ENCODE measurements at places on chromosomes 7 and 10.

DNA sequence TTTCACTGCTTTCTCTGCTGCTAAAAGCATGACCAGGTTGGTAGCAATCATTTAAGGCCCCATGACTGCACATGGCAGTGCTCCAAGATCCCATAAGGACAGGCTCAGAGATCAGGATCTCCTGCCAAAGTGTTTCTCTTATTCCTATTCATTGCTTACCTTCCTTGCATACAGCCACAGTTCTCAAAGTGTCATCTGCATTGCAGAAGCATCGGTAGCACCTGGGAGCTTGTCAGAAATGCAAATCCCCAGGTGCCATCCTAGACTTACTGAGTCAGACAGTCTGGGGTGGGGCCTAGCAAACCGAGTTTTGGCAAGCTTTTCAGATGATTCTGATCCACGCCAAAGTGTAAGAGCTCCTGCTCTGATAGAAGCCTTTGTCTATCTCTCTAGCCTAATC, 489.0 kb upstream of the AUTS2 start:
- DNase-seq = no peak

GRCh38 chr10:14062528-14063260, 268.0 kb downstream of the FRMD4A start:
- DNase-seq = no peak

DNA sequence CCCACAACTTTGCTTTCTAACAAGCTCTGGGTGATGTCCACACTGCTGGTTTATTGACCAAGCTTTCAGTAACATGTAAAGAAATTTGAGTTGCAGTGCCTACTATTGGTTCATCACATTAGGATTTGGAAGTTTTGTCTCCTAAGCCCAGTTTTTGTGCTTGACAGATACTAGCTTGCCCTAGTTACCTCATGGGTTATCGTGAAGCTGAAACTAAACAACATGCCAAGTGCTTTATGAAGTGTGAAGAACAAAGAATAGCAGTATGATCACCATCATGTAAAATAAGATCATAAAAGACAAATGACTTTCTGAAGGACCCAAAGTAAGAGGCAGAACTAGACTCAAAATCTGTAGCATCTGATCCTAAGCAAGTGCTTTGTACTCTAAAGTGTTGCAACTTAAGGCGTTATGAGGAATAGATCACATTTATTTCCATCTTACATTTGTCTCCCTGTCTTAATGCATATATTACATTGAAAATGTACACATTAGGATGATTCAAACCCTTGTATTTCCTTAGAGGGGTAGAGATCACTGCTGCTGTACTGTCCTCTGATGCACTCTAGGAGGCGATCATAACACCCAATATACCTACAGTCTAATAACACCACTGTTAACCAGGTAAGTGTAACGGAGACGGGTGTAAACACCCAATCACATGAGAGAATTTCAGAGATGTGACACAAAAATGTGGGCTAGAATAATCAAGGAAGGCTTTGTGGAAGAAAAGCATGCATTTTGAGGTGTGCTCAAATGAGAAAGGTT, 71.3 kb downstream of the NRCAM start:
- DNase-seq = no peak

DNA sequence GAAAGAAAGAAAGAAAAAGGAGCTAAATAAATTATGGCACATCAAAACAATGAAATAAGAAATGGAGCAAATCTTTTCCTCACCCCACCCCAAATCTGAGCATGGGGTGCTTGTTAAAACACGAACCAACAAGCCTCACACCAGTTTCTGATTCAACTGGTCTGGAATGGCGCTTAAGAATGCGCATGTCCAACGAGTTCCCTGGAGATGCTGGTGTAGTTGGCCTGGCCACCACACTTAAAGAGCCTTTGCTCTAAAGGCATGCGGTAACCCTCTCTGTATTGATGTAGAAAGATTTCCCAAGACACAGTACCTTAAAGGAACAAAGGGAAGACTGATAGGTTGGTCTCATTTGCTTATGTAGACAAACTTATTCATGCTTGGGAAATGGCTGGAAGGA, 49.1 kb upstream of the STEAP1B start:
- no peak for DNase-seq

- DNase-seq = no peak
These were observed at the start of gene NANOS1 for GRCh38 chr10:119029613-119030420. NANOS1 (plus strand) TSS chr10:119029714; CDS start chr10:119029802, 88 bp downstream.

DNA sequence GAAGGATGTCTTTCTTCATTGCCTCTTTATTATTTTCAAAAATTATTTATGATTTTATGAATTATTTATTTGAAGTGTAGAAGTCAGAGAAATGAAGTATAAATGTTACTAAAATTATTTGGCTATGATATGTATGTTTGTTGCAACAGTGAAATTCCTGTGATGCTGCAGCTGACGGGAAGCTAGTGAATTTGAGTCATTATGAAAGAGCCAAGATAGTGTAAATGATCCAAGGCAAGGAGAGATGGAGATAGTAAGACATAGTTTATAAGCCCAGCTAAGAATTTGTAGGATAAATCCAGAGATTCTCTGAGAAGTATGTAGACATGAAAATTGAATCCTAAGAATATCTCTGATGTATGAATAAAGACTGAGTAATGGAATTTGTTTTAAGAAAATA, 30.8 kb downstream of the CASD1 start:
- no peak for DNase-seq

All from SW 1271 (cell line).